ENCODE measurements at places on chromosomes 4 and X. TPM values are rescaled to one million over a fixed set of nuclear protein-coding genes. Genes with fewer than 3 reads are reported as not detected.

Gene MAOA
- total RNA-seq = 43.0 TPM

Gene GPR82
- 1.3 TPM for total RNA-seq

Gene GNL3L
- total RNA-seq = 37.5 TPM

- DNase-seq = no peak
These were observed 110.7 kb downstream of the CFAP299 start for GRCh38 chr4:80446248-80446647.

- DNase-seq = no peak
These were observed 1.7 kb downstream of the PDLIM5 start for GRCh38 chr4:94453391-94453963.

DNA sequence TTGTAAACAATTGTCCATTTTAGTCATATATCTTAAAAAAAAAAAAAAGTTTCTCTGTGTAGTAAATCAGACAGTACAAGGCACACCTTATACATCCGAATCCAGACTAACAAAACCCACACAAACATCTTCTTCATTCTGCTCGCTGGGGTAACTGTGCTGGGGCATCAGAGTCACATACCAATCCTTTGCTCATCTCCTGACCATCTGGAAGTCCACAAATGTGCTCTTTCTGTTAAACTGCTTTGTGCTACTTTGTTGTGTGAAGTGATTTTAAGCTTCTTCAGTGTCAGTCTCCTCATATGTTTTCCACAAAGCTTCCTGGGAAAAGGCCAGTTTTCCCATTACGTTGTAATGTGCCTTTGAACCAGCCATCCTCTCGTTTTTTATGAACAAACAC, 86.2 kb upstream of the CBR4 start:
- no peak for DNase-seq

DNA sequence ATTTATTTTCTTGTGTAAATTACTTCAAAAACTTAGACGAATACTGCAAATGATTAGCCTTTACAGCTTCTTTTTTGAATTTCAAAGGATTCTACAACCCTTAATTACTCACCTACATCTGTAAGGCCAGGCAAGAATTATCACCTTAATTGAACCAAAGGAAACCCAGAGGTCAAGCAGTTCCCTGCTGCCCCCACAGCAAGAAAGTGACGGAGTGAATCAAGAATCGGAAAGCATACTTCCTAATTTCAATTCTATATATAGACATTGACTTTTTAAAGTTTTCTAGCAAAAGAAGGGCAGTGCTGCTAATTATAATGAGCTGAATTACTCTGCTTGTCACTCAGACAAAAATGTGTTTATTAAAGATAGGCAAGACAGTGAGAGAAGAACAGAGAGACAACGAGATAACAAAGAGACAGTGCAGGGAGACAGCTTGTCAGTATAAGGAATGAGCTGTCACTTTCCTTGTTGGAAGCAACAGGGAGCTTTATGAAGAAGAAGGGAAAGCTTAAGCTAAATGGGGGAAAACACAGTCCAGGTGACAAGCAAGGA, 47.5 kb upstream of the SPANXN4 start:
- DNase-seq = no peak

GRCh38 chr4:146462251-146462650, 59.5 kb downstream of the SLC10A7 start:
- DNase-seq = no peak

DNA sequence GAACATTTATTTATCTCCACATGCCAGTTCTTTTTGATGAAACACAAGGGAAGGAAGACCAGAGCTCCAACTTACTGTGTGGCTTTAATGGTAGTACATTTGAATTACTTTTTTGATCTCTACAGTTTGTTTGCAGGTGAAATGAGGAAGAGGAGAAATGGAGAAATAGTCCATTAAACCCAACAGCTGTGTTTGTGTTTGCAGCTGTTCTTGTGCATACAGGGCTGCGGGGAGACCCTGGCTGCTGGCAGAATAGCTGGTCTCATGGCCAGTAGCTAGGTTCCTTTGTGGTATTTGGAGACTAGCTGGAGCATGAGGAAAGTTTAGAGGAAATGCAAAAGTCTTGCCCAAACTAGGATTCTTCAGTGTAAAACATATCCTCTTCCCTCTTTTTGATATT, 374.8 kb downstream of the GPAT3 start:
- DNase-seq = no peak

DNA sequence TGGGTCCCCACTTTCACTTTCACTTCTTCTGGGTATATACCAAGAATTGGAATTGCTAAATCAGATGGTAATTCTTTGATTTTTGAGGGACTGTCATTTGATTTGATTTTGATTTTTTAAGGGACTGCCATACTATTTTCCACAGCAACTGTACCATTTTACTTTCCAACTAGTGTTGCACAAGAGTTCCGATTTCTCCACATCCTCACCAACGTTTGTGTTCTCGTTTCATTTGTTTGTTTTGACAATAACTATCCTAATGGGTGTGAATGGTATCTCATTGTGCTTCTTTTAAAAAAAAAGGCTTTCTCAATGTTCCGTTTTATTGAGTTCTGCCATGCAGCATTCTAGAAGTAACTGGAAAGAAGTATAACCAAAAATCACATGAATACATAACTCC, 62.6 kb downstream of the C4orf46 start:
- DNase-seq = no peak

GRCh38 chrX:101729986-101730385, 70.3 kb upstream of the ARMCX2 start:
- no peak for DNase-seq

- no peak for DNase-seq
These were observed 68.9 kb upstream of the TRAM1L1 start for GRCh38 chr4:117154251-117154650.

- no peak for DNase-seq
These were observed 32.7 kb downstream of the MECP2 start for GRCh38 chrX:154064637-154065435.

- no peak for DNase-seq
These were observed 642.2 kb downstream of the IQCM start for GRCh38 chr4:149173241-149174013.

DNA sequence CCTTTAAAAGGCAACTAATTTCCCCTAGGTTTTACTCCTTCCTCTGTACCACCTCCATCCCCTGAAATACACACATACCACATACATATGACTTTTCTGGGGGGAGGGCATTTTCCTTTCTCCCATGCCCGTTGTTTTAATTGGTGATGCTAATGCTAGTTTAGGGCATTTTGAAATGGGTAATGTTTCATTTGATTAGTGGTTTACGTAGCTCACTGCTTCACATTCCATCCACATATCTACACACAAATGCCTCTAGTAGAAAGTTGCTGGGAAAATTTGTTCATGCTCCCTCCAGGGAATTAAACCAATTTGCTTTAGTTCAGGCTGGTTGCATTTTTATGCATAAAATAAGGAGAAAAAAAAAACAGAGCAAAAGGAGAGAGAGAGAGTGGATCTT, 231.2 kb downstream of the FRAS1 start:
- no peak for DNase-seq

Data from adrenal gland (tissue), 19 donors.